ENCODE measurements at places on chromosomes 13 and 19.

GRCh38 chr19:32317086-32317485 is 28.3 kb upstream of the ZNF507 start:
- DNase-seq, result no peak

DNA sequence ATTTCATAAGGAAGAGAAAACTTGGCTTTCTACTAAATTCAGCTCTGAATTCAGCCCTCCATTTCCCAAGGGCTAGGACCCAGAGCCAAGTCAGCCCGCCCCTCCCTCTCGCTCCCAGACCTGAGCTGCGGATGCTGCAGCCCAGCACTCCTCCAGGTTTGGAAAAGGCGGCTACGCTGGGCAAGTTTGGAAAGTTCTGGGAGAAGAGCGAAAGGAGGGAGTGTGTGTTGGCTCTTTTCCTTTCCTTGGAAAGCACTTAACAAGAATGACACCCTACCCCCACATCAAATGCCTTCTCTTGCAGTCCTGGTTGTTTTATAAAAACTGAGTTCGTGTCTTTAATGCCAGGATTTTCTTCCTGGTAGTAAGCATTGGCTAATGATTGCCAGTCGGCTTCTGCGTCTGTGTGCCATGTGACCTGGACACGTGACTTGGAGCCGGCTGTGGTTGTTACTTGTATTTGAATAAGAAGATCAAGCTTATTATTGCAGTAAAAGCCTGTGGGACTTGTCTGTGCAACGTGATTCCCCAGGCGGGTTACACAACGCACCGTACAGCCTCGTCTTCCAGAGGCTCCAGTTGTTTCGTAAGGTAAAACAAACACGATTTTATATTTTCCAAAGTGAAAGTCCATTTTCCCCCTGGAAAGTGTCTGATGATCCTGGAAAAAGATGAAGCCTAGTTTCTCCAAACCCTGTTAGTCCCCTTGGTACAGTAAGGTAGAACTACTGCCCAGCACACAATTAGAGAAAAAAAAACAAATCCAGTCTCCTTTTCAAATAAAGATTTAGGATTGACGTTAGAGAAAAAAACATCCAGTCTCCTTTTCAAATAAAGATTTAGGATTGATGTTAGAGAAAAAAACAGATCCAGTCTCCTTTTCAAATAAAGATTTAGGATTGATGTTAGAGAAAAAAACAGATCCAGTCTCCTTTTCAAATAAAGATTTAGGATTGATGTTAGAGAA is 26.8 kb upstream of the UBE2L5 start:
- peak; percentile 93 for DNase-seq

DNA sequence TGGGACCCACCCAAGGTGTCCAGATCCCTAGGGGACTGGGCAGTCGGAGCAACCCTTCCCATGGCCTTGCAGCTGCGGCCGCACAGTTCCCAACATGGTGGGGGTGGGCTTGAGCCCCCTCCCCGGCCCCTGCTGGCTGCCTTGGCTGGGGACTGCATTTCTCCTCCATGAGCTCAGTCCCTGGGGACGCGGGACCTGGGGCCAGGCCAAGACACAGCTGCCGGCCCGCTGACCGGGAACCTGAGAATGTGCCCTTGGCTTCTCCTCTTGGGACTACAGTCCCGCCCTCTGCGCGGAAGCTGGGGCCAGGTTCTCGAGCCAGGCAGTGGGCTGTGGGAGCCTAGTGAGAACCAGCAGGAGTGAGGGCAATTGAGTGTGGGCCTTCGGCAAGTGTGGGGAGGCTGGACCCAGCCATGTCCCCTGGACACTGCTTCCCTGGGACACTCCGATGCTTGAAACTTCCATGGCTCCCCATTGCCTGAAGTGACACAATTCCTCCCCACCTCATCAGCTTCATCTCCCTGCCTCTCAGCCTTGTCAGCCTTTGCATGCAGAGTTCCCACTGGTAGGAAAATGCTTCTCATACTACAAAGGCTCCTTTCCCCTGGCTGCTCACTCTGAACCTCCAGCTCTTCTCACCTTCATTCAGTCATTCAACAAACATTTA is 13.1 kb upstream of the NOTCH3 start:
- DNase-seq, result no peak

- DNase-seq, result no peak
Measured at GRCh38 chr19:21047716-21048115, 27.3 kb downstream of the ZNF430 start.

GRCh38 chr13:25062479-25062878 is 33.5 kb upstream of the PABPC3 start:
- DNase-seq, result no peak

DNA sequence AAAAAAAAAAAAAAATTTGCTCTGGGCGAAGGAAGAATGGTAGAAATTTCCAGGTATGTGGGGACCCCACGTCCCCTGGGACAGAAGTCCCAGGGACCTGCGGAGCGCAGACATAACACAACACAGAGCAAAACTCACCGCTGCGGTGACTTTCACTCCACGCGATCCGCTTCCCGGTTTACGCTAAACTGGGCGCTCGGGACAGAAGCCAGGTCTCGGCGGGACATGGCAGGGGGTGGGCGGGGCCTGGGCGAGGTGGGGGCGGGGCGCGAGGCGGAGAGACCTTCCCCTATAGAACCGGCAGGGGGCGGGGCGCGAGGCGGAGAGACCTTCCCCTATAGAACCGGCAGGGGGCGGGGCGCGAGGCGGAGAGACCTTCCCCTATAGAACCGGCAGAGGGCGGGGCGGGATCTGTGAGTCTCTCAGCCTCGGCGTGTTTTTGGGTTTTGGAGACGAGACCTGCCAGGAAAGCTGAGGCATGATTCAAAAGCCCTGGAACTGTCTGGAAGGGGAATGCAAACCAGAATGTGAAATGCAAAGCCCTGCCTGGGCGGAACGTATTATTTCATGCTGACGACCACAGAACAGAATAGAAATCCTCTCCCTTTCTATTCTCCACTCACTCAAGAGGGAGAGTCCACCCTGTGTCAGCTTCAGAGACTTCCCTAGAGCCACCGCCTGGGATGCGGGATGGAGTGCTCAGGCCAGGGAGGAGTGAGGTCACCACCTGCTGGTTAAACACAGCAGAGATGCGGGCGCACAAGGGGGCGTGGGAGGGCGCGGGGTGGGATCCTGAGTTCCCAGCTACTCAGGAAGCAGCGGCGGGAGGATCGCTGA is 20.2 kb upstream of the ERVV-1 start:
- peak; percentile 91 for DNase-seq

- no peak for DNase-seq
Measured at GRCh38 chr19:18894254-18895037, 1.5 kb downstream of the CERS1 start.

DNA sequence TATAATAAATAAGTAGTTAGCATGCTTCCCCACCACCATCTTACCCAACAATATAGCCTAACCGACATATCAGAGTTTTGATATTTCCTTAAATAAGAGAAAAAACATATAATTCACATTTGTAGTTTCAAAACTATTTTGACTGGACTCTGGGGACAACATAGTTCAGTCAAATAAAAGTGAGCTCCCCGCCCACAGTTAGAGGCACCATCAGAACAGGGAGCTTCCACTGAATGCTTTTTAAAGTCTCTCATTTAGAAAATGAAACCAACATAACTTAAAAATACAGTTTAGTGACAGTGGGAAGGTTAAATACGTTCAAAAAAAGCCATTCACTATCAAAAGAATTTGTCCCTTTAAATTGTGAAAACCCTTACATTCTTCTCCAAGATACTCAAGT is 92.8 kb downstream of the EPSTI1 start:
- DNase-seq, result no peak

DNA sequence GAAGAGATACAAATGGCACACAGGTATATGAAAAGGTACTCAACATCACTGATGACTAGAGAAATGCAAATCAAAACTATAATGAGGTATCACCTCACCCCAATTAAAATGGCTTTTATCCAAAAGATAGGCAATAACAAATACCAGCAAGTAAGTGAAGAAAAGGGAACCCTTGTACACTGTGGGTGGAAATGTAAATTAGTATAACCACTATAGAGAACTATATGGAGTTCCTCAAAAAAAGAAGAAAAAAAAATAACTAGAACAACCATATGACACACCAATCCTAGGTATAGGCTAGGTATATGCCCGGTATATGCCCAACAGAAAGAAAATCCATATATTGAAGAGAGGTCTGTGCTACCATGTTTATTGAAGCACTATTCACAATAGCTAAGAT is 150.9 kb downstream of the VWA8 start:
- no peak for DNase-seq

GRCh38 chr13:45185286-45185685 is 15.6 kb downstream of the KCTD4 start:
- DNase-seq, result no peak

- no peak for DNase-seq
Measured at GRCh38 chr19:45244133-45244794, 943 bp downstream of the EXOC3L2 start.

- no peak for DNase-seq
Measured at GRCh38 chr19:1495799-1496713, 5.1 kb downstream of the REEP6 start.

- no peak for DNase-seq
Measured at GRCh38 chr19:7918615-7919421, 1.3 kb upstream of the SNAPC2 start.

- DNase-seq, result peak; percentile 12
Measured at GRCh38 chr13:97328222-97328790, 105.7 kb upstream of the RAP2A start.

DNA sequence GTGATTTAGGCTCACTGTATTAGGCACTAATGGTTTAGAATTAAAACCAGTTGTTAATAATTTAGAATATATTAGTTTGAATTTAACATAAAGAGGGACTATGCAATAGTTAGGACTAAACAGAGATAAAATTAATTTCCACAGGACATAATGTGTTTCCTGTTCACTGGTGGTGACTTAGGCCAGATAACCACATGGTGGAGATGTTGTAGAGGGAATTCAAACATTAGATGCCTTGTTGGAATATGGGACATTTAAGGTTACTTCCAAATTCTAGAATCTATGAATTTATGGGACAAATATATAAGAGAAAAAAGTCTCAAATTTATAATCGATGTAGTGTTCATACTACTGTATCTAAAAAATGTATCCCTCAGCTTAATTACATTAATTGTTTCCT is 615.5 kb upstream of the KLHL1 start:
- peak; percentile 48 for DNase-seq

DNA sequence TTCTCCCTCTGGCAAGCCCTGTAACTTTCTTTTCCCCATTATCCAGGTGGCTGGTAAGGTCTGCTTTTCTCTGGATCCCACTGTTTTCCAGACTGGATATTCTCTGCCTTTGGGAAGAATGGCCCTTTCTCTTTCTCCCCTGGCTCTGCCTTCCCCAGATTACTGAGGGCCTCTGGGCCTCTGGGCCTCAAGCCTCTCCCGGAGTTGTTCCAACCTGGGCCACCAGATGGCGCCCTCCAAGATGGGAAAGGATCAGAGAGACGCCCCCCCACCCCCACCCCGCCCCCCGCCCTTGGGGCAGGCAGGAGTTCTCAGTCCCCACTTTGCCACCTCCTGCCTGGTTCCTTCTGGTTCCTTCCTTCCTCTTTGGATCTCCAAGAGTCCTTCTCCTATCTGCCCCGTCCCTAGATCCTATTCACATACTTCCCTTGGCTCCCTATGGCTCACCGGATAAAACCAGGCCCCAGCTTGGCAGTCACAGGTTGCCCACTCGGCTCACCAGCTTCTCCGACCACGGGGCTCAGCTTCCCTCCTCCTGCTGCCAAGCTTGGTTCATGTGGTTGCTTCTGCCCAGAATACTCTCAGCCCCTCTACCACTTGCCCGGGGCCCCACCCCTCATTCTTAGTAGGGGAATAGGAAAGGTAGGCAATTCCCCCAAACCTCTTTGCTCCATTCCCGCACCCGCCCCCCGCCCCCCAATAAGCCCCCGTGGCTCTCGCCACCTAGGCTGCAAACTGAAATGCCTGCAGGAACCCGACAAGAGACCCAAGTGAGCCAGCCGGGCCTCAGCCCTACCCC is 13.1 kb downstream of the EPS8L1 start:
- peak; percentile 69 for DNase-seq

DNA sequence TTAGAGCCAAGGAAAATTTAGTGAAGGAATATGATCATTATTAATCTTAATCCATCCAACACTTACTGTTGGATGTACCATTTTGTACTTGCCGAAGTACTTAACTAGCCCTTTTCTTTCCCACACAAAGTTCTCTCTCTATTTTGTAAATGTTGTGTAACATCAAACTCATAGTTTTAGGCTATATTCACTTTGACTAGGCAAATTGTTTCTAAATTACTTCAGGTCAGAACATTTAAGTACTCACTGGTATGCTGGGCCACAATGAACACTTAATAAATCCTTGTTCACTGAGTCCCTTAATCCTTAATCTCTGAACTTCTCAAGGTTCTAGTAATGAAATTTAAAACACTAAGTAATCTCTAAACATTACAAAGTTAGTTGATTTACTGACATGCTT is 49.3 kb upstream of the EEF1AKMT1 start:
- no peak for DNase-seq

DNA sequence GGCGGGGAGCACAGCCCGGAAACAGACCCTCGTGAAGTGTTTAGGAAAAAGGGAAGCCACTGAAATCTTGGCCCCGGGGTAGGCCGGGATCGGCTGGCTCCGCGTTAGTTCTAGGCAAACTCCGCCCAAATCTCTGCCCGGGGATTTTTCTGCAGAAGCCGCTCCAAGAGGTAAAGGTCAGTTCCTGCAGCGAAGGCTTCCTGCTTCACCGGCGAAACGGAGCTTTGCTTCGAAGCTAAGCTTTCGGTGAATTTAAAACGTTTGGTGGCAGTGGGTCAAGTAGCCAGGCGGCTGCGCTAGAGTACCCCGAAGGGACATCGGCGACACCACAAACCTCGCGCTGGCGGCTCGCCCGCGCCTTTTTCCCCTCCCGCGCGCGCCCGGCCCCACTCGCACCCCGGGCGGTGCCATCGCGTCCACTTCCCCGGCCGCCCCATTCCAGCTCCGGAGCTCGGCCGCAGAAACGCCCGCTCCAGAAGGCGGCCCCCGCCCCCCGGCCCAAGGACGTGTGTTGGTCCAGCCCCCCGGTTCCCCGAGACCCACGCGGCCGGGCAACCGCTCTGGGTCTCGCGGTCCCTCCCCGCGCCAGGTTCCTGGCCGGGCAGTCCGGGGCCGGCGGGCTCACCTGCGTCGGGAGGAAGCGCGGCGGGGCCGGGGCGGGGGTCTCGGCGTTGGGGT is 441 bp downstream of the GJB2 start:
- peak; percentile 27 for DNase-seq

All from T47D (cell line).